Lung microvascular endothelial cell (primary cell): ENCODE measurements at places on chromosomes 16 and 17. TPM values are rescaled to one million over a fixed set of nuclear protein-coding genes. Genes with fewer than 3 reads are reported as not detected.

GRCh38 chr16:30031477-30031918, 427 bp upstream of the TLCD3B start:
- DNase-seq, result no peak

DNA sequence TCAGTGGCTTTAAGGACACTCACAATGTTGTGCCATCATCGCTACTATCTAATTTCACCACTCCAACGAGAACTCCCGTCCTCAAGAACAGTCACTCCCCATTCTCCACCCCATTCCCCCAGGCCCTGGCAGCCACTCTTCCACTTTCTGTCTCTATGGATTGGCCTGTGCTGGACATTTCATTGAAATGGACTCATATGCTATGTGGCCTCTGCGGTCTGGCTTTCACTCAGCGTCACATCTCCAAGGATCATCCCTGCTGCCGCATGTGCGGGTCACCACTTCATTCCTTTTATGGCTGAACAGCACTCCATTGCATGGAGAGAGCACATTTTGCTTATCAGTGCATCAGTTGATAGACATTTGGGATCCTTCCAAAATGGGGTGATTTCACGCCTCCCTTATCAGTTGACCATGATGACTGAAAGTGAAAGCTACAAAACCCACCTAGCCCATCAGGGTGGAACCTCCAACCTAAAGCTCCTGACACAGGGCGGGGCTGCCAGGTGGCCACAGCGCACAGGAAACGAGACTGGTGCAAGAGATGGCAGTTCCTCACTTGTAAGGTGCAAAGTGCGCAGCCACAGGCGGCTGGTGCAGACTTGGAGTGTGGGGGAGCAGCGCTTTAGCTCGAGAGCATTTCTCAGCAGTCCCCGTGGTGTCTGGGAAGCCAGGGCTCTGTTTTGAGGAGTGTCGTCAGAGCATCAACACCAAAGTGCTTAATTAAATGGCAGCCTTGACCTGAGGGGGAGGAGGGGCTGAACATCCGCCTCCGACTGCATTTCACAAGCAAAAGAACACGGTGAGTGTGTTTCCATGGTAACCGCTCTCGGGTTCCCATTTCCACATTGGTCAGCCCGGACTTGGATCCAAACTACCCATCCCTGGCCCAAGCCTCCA, 23.8 kb downstream of the COTL1 start:
- DNase-seq, result no peak

GRCh38 chr16:77297996-77298395, 98.8 kb downstream of the SYCE1L start:
- peak; percentile 60 for DNase-seq

DNA sequence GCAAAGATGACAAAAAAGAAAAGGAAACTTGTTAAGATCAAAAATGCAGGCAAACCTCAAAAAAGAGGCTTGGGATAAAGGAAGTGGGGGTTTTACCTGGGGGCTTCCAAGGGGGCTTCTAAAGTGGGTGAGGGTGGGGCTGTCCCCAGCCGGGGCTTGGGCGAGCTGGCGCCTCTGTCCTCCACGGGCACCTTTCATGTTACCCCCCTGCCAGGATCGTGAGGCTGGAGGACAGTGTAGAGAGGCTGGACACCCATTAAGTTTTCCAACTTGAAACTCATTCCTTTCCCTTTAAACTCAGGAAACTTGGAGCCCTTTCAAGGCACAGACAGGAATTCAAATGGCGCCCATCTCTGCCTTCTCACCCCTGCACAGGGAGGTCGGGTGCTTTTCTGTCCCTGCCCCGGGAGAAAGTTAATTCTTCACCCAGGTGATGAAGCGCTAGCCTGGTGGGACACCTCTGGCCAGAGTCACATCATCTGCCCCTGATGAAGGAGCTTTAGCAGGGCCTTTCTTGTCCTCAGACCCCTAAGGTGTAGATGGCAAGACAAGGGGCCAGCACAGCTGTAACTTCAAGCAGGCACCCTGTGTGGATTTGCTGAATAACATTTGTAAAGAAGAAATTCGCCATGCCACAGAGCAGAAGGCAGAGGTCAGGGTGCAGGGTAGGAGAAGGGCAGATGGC, 87.3 kb downstream of the C16orf78 start:
- DNase-seq, result no peak

- DNase-seq, result no peak
These were observed 35.0 kb downstream of the CNGB1 start for GRCh38 chr16:57935904-57936303.

- peak; percentile 94 for DNase-seq
These were observed 5.7 kb downstream of the TRIM47 start for GRCh38 chr17:75872434-75873351.

GRCh38 chr16:79185711-79186110, 414.8 kb downstream of the MAF start:
- DNase-seq, result no peak

GRCh38 chr17:51036084-51036483, 84.6 kb downstream of the SPAG9 start:
- DNase-seq, result no peak

DNA sequence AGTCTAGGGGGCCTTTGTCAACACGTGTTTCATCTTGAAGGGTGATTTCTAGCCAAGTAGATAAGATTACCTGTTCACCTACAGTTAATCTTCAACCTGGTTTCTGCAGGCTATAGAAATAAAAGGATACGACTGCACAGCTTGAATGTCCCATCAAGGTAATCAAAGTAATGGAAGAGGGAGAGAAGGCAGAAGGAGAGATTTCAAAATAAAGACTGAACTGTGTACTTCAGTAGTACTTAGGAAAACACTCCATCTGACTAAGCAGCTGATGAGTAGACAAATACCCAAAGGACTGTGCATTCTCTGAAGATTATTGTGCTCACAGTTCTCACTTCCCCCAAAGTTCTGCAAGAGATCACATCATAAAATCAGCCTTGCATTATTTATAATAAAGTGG, 5.8 kb upstream of the RFFL start:
- DNase-seq, result no peak

- no peak for DNase-seq
These were observed at the start of gene SSTR5 for GRCh38 chr16:1072526-1073261. Gene SSTR5, plus strand, starts transcription at chr16:1072747. Its CDS starts 6,122 bp downstream, at chr16:1078869.

DNA sequence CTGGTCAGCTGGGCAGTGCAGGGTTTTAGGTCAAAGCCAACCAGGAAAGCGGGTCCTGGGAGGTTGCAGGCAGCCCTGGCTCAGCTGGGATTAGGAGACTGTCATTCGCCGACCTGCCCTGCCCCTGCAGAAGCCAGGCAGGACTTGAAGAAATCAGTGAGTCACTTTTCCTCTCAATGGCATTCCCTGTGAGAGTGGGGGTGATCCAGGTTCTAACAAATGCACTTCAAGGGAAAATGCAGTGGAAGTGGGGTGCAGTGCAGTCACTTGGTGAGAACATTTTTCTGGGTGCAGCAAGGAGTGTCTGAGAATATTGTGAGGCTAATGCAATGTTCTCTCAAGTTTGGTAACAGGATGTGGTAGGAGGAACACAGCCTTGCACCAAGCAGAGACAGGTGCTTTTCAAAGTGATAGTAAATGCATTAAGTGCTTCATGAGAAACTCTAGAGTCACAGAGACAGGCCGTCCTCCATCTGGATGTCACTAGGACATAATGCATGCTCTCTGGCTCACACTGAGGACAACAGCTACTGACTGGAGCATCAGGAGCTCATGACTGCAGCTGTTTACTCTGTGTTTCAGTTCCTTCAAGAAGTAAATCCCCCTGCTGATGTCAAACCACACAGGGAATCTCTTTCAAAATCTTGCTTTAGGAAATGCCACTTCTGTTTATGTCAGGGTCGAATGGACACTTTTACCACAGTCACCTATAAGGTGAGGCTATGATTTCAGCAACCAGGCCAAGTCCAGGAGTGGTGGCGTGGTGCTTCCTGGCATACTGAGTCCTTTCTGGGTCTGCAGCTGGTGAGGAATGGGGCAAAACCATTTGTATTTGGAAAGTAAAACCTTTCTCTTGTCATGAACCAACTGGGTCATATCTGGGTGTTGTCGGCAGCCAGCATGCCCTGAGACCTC, 16.7 kb downstream of the CDK5R1 start:
- DNase-seq, result peak; percentile 43

DNA sequence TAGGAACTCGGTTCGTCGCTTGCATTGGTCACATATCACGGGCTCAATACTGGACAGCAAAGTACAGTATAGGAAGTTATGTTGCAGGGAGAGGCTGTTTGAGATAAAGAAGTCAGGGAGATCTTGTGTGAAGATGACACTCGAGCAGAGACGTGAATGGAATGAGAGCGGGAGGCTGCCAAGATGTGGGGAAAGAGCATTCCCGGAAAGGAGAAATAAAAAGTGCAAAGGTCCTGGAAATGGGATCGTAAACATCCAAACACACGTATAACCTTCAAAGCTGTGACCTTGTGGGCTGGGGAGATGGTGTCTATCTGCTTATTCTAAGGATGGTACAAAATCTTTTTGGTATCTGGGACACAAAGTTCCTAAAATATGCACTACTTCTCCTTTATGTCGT, 43.0 kb upstream of the MYOCD start:
- DNase-seq, result no peak

- DNase-seq, result peak; percentile 32
These were observed 3.0 kb downstream of the HIRIP3 start for GRCh38 chr16:29992344-29992967.

DNA sequence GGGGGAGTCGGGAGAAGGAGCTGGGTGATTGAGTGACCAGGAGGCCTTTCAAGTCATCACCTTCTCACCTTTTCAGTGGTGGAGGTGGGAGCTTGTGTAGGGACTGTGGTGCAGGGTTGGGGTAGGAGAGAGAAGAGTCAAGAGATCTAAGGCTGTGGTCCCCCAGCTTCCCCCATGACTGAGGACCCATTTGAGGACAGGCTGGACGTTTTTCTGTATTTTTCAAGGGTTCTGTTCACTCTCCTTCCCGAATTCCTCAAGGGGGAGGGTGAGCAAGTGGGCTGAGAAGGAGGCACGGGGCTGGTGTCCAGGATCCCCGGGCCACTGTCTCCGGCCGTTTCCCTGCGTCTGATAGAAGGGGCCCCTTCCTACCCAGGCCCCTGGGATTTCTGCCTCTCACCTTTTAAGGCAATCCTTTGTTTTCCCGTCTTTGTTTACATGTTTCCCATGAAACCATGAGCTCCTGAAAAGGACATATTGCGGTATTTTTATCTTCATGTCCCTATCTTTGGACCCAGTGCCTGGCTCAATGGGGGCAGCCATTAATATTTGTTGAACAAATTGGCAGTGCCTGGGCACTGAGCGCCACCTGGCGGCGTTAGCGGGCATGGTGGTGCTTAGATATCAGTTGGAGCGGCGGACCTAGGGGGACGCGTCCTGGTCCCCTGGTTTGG, 9.2 kb upstream of the CD300A start:
- peak; percentile 62 for DNase-seq

DNA sequence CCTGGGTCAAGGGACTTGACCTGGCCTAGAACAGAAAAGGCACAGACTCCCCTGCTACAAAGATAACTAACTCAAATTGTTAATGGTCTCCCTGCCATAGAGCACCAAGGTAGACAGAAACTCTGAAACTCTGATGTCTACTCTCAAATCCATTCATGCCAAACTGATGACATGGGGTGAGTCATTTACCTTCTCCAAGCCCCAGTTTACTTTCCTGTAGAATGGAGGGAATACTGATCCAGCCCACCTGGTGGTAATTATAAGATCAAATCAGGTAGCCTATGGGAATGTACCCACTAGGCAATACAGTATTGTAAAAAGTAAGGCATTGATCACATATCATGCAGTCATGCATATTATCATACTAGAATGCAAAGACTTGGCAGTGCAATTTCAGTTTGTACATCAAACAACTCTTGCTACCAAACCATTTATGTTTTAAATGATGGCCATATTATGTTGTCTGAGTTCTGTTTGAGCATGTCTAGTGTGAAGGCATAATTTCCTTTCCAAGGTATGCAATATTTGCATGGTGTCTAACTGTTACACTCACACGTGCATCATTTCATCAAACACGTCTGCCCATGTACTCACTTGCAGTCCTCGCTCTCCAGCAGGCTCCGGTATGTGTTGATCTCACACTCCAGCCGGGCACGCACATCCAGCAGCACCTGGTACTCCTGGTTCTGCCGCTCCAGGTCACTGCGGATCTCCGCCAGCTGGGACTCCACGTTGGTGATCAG, 3.0 kb downstream of the KRT31 start:
- no peak for DNase-seq

GRCh38 chr16:7964744-7965143, 625.6 kb downstream of the TMEM114 start:
- DNase-seq, result no peak

DNA sequence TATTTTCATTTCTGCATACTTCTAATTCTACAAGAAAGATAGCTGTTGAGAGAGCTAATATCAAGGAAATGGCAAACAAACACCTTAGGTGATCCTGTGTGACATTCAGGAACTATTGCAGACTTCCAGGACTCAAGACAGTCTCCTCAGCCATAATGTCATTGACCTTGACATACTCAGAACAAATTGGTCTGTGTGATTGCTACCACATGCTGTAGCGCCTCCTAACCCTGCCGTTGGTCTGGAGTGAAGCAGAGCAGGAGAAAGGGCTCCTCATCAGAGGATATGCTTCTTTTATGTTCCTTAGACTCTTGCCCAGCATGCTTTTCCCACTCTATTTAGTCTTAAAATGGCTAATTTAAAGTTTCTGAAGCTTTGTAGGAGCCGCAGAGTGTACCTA, 194.2 kb upstream of the TBX2 start:
- DNase-seq, result no peak

DNA sequence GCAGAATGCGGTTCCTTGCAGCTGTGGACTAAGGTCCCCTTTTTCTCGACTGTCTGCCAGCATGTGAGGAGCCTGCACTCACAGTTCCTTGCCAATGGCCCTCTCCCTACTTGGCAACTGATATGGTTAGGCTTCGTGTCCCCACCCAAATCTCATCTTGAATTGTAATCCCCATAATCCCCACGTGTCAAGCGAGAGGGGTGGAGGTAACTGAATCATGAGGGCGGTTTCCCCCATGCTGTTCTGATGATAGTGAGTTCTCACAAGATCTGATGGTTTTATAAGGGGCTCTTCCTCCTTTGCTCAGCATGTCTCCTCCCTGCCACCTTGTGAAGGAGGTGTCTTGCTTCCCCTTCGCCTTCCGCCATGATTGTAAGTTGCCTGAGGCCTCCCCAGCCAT, 19.9 kb downstream of the CIAPIN1 start:
- DNase-seq, result no peak

DNA sequence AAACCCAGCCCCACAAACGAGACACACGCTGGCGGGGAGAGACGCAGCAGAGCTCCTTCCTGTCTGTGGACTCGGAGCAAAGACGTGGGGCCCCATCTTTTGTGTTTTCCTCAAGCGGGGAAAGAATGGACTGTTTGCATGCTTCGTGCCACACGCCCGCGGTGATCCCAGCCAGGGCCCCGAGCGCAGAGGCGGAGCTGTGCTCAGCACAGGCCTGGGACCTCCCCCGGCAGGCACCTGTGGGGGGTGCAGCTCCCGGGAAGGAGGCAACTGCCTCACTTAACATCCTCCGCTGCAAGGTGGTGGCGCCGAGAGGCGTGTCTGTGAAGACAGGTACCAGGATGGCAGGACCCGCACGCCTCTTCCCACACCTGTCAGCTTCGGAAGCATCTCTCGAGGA, 19.1 kb downstream of the TRARG1 start:
- no peak for DNase-seq

Gene TMC7
- 2.8 and 3.6 TPM in 2 replicates for total RNA-seq

Gene ZNF624
- total RNA-seq, result 3.5 and 5.4 TPM in 2 replicates

Gene STX1B
- total RNA-seq, result under 0.01 and 0.40 TPM in 2 replicates

Gene CCL17
- not detected in 2 replicates for total RNA-seq

Gene CISD3
- 3.5 and 3.6 TPM in 2 replicates for total RNA-seq

Gene SLC16A11
- total RNA-seq, result 0.22 and 1.2 TPM in 2 replicates

Gene MYL11
- total RNA-seq, result not detected in 2 replicates

Gene TRIM16
- total RNA-seq, result 40.9 and 42.5 TPM in 2 replicates

Gene TBC1D3G
- not detected in 2 replicates for total RNA-seq

Gene CDH8
- total RNA-seq, result not detected in 2 replicates

Gene PLEKHH3
- total RNA-seq, result 10.2 and 11.9 TPM in 2 replicates

Gene SLC35B1
- 47.7 and 60.7 TPM in 2 replicates for total RNA-seq
